ENCODE measurements at places on chromosomes 2 and 18.

DNA sequence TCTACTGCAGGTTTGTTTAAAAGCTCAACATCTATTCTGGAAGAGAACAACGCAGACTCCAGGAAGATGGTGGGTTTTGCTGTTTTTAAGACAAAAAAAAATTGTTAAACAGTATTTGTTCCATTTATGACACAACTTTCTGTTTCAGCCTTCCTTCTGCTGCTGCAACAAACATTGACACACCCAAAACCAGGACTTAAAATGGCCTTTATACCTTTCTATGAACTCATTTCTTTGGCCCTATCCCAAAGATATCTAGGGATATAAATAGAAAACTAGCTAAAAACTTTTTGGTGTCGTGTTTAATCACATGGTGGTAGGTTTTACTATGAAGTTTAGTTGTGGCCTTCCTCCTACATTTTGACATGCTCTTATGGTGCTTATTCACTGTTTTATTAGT, 964 bp upstream of the GALNT3 start:
- no peak for DNase-seq

DNA sequence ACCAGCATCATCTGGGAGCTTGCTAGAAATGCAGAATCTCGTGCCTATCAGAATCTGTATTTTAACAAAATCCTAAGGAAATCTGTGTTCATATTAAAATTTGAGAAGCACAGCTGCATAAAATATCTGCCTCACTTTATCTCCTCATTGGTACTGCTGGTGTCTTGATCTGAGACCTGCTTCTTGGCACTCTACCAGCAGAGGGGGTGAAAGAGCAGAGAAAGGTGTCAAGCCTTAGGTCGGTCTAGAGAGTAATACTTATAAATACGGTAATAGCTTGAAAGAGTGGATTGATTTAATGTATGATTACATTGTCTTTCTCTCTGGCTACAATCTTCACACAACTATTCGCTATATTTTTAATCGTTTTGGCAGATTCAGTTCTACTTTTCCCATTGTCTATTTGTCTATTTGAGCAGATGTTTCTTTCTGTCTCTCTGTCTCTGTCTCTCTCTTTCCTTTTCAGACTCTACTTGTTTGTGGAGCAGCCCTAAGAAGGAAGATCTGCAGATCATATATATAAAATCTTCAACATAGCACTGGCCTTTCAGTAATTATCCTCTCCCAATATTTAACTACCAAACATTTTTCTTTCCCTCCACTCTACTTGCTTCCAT, 1.7 kb upstream of the GCG start:
- DNase-seq = peak; percentile 53

GRCh38 chr18:59072727-59073421, 66.8 kb upstream of the SEC11C start:
- no peak for DNase-seq

DNA sequence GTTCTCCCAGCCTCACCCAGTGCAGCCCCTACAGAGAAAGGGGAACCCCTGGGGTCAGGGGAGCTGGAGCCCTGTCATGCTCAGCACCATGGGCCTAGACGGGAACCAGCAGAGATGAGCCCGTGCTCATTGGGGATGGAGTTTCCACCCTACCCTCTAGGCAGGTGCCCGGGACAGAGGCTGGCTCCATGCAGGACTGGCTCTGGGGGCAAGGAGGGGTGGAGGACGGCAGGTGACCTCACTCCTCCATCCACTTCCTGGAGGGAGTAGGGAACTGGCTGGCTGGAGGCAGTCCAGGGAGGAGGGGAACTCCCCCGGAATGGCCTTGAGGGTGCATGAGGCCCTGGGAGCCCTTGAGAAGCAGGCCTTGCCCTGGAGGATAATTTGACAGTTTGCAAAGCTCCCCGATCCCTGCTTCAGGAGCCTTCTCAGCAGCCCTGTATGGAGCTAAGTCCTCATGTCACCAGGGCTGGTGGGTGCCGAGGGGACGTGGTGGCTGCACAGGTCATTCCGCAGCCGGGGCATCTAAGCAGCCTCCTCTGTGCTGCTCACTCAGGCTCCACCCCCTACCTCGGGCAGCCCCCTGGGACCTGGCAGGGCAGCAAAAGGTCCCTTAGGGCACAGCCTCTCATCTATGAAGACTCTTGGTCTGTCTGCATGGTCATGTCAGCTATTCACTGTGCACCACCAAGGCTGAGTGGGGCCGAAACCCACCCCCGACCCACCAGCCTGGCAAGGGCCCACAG, 2.1 kb downstream of the NEURL3 start:
- no peak for DNase-seq

DNA sequence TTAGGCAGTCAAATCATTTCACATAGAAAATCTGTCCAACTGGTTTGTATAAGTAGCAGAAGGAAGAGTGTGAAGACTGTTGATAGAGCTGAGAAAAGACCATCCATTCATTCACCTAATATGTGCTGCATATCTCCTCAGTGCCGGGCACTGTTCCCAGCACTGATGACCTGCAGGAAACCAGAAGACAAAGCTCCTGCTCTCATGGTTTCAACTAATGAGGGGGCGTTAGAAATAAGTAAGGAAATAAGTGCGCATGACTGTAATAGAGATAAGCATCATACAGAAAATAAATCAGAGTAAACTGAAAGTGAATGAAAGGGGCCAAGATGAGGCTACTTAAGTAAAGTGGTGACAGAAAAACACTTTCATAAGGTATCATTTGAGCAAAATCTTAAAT, 427.5 kb upstream of the CDH20 start:
- DNase-seq = no peak

Measured in NCI-H774 (cell line).